ENCODE measurements at places on chromosomes 7 and 10.
A peak's percentile ranks its signal among the peaks of the same experiment; 100 is the strongest.

DNA sequence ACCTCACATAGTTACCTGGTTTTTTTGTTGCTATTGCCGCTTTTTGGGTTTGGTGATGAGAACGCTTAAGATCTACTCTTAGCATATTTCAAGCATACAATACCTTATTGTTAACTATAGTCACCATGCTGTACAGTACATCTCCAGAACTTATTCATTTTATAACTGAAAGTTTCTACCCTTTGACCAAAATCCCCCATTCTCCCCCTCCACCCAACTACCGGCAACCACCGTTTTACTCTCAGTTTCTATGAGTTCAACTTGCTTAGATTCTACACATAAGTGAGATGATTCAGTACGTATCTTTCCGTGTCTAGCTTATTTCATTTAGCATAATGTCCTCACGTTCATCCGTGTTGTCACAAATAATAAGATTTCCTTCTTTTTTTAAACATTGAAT is 86.7 kb upstream of the IL6 start:
- DNase-seq = no peak

DNA sequence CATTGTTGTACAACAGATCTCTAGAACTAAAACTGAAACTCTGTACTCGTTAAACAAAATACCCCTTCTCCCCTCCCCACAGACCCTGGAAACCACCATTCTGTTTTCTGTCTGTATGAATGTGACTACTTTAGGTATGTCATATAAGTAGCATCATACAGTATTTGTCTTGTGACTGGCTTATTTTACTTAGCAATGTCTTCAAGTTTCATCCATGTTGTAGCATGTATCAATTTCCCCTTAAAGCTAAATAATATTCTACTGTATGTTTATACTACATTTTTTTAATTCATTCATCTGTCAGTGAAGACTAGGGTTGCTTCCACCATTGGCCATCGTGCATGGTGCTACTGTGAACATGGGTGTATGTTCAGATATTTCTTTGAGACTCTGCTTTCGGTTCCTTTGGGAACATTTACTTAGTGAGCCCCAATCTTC is 71.2 kb upstream of the RPA3 start:
- no peak for DNase-seq

DNA sequence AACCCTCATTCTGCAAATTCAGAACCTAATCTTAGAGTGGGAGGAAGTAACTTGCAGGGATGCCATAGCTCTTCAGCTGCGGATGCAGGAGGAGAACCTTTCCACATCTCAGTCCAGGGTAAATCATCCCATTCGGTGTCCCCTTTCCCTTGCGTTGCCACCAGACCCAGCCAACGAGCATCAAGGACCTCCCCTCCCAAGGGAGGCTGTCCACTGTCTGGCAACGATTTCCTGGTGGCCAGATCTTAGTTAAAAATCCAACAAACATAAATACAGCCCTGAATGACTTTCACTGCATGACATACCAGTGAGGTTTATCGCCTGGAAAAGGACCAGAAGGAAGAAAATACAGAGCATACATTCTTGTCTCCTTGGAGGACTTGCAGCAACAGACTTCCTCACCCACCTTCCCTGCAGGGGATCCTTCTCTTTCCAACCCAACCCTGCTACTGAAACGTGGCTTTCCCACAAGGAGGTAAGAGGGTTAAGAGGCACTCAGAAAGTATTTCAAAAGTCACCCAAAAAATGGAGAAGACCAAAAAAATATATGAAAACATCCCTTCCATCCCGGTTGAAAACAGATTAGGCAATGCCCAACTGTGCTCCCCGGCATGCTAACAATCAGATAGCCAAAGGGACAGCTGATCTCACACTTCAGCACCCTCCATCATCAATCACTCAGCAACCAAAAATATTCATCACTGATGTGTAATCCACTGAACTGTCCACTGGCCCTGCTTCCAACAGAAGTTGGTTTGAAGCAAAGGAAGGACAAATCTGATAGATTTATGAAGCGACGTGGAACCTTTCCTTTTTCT is 206.6 kb downstream of the TNS3 start:
- peak; percentile 19 for DNase-seq

DNA sequence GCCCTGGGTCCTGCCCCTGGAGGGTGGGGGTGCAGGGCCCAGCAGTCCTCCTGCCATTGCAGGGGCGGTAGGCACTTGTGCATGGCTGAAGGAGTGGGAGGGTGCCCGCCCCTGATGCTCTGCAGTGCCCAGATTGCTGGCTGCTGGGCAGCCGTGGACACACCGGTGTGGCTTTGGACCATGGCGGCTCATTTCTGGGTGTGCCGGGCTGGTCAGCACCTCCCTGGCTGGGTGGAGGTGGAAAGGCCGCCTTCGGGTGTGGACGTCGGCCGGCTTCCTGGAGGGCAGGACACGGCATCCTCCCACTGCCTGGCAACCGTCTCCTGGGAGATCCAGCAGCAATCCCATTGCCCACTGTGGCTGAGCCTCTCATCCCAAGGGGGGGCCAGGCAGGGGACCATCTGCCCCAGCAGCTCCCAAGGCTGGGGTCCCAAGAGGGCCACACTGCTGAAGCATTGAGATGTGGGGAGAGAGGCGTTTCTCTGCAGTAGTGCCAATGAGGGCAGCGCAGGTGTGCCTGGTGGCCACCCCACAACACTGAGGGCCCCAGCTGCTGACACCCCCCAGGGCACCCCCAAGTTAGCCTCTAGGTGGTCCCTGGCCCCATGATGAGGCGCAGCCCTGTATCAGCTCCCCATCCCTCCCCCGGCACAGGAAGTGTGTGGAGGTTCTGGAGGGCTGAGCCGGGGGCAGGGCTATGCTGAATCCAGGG is 12.9 kb downstream of the TTYH3 start:
- no peak for DNase-seq

DNA sequence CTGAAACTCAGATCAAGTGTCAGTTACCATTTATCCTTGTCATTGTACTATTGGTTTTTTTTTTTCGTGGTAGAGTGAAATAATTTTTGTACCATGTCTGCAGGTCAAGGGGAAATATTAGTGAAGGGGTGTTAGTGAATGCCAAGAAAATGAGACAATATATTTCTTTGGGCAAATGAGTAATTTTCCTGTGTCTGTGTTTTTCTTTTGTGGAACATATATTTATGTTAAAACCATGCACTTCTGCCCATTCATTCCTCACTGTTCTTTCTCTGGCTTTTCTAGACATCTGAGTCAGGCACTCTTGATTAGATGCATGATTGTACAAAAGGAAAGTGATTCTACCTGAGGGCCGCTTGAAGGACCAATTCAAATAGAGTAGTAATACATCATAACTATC is 161.6 kb downstream of the BICC1 start:
- DNase-seq = no peak

- DNase-seq = no peak
These were observed 131.3 kb downstream of the EBF3 start for GRCh38 chr10:129832573-129833467.

- no peak for DNase-seq
These were observed 10.8 kb upstream of the RNF216 start for GRCh38 chr7:5792268-5792667.

- peak; percentile 68 for DNase-seq
These were observed 265.9 kb upstream of the ZMIZ1 start for GRCh38 chr10:78802866-78803265.

- DNase-seq = no peak
These were observed 36.2 kb upstream of the HECW1 start for GRCh38 chr7:43076189-43076605.

GRCh38 chr7:130488392-130489139 is 3.3 kb upstream of the MEST start:
- no peak for DNase-seq

DNA sequence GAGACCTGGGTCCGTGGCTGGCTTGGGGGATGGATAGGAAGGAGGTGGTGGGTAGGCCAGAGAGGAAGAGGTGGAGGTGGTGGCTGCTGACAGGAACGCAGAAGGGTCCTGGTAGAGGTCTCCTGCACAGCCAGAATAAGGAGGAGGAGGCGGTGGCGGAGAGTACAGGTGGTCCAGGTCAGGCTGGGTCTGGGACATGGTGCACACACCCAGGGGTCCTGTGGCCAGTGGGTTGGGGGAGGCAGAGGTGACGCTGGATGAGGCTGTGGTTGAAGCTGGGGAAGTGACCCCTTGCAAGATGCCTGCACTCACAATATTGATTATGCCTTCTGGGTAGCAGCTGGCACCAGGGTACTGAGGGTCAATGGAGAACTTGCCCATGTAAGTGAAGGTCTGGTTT is 2.2 kb downstream of the EGR2 start:
- no peak for DNase-seq

DNA sequence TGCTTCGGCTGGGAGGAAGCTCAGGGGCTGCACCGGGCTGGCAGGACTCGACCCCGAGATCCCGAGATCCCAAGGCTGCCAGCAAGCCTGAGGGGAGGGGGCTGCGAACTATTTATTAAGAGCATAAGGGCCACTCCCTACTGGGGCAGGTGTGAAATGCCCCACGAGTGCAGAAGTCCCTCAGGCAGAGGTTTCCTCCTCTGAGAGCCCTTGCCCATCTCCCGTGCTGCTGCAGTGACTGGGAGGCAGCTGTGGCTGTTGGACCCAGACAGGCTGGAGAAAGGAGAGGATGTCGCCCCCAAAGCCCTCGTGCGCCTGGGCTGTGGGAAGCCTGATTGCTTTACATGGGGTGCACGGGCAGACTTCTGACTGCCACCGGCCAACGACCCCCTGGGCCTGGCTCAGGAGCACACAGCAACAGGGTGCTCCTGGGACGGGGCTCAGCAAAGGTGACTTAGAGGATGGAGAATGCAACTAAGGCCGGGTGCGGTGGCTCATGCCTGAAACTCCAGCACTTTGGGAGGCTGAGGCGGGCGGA is 39.8 kb downstream of the RGS10 start:
- no peak for DNase-seq

DNA sequence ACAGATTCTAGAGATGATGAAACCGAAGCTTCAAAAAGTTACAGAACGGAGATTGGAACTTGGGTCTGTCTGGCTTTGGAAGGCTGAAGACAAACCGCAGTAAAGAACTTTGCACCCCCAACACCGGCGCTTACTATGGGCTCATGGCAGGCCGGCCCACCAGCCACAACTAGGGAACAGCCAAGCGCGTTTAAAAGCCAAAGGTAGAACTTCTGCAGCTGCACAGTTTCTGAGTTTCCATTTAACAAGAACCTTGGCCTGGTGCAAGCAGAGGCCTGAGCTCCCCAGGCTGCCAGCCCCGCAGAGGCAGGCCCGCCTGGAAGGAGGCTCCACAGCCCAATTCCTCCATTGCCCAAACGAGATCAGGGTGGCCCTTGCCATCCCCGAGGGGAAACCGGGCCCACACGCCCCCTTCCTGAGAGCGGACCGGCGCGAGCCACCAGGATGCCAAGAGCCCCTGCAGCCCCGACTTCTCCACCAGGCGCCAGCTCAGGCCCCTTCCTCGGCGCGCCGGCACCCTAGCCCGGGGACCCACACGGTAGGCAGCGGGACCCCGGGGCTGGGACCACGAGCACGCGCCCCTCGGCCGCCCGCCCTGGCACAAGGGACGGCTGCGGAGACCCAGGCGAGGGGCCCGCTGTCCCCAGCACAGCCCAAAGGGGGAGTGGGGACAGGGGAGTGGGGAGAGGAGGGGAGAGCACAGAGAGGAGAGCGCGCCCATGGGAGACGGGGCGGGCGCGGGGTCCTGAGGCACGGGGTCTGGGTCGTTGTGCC is 566 bp downstream of the MAD1L1 start:
- DNase-seq = no peak

All from epithelial cell of esophagus (primary cell).